RPMI7951 (cell line): ENCODE measurements at places on chromosomes 6 and 20.

GRCh38 chr6:36111526-36111925 is 18.8 kb upstream of the MAPK13 start:
- DNase-seq: no peak

DNA sequence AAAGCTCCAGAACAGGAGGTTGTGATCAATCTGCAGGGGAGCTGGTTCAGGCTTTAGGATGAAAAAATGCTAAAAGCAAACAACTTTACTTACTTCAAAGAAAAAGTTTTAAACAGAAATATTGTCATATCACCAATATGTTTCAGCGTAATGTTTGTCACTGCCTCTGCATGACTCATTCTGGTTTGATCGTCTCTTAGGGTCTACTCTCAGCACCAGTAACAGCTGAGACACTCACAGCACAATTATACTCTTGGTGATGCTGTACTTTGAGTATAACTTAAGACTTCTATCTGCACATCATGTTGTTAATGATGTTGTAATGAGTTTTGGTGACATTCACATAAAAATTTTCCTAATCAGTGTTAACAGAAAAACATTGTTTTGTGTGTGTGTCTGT is 665.4 kb downstream of the EPM2A start:
- DNase-seq: peak; percentile 29

- DNase-seq: no peak
Measured at GRCh38 chr20:32231245-32231644, 23.6 kb downstream of the POFUT1 start.

DNA sequence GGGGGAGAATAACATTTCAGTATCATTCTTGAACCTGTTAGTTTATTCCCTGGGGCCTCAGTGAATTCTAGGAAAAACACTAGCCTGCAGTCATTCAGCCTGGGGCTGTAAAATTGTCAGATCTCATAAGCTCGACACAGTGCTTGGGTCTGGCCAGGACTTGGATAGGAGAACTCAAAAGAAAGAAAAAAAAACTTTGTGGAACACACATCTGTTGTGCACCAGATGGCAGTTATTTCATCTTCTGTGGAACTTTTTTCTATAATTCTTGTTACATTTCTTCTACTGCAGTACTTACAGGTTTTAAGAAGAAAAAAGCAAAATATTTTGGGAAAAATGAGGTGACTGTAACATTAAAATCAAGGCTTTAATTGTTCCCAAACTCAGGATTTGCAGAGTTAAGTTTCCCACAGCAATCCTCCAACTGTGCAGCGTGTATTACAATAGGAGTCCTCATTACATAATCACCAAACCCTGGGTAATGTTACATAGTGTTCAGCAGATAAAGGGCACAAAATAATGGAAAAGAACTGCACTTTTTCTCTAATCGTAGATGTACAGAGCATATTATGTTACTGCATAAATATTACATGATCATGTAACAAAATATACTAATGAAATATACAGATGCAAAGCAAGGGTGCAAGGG is 531.1 kb upstream of the CITED2 start:
- DNase-seq: no peak

DNA sequence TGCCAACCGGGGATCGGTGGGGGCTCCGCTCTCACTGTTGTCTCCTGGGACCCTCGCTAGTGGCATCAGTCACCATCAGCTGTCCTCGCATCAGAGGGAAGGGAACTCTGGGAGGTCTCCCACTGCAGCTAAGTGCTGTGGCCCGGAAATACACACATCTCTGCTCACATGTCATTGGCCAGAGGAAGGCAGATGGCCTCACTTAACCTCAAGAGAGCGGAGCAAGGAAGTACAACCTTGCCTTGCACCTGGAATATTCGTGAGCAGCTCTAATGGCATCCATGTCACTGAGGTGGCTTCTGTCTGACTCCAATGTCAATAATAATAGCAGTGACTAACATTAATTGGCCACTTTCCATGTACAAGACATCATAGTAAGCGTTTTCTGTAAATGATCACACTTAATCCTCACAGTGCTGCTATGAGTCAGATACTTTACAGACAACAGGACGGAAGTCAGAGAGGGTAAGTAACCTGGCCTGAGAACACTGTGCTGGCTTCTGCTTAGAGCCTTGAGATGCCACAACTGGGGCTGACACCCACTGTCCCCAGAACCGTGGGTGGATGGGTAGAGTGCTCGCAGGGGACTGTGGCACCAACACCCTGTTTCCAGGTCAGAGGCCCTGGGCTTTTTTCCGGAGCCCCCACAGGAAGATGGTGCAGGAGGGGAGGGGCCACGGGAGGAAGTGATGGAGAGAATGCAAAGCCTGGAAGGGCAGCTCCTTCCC is 6.0 kb downstream of the LHFPL5 start:
- DNase-seq: peak; percentile 51

DNA sequence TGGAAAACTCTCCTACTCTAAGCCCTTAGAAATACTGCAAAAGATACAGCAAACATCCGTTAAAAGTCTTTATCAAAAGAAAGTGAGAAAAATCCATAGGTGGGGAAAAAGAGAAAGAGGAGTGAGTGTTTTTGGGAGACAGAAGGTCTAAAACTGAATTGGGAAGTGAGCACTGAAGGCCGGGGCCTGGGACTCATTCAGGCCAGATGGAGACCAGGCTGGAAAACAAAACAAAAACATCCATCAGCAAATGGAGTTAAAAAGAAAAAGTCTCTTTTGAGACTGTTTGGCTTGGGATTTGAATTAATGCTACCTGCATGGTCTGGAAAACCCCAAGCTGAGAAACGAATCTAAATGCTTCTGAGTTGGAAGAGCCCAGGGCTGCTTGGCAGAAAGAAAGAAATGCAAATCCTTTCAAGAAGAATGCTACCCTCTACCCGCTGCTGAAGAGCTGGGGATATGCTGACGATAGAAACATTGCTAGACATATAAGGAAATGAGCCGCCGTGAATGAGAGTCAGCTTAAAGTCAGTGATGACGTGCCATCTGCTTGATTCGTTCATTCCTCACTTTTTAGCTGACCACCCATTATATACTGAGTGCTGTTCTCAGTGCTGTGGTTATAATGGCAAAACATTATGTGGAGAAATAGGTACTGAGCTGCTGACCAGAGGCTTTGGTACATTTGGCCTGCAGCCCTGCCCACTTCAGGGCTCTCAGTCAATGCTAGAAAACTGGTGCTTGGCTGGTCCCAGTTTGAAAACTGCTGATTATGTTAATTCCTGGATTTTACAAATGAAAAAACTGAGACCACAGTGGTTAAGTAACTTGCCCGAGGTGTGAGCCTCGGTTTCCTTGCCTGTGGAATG is 28.0 kb upstream of the TULP4 start:
- no peak for DNase-seq

GRCh38 chr20:34569598-34569997 is 11.1 kb downstream of the MAP1LC3A start:
- no peak for DNase-seq

DNA sequence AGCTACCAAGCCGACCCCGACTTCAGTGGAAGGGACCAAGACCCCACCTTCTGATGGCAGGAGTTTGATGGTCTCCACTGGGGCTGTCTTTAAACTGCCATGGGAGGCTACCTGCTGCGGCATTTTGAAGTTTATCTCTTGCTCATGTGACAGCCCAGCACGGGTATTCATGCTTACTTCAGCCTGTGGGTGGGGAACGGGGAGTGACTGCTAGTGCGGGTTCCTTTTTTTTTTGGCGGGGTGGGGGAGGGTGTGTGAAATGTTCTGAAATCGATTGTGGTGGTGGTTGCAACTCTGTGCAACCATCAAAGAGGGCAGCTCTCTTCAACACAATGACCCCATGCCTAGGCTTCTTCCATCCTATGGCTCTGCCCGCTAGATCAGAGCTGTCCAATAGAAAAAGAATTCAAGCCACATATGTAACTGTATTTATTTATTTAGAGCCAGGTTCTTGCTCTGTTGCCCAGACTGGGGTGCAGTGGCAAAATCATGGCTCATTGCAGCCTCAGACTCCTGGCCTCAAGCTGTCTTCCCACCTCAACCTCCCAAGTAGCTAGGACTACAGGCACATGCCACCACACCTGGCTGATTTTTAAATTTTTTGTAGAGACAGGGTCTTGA is 53.7 kb downstream of the PPP1R16B start:
- no peak for DNase-seq

- DNase-seq: no peak
Measured at GRCh38 chr20:18666803-18667415, 79.1 kb downstream of the DTD1 start.

GRCh38 chr6:96420294-96420693 is 101.3 kb upstream of the UFL1 start:
- DNase-seq: no peak

- DNase-seq: no peak
Measured at GRCh38 chr20:36255445-36255844, 19.2 kb downstream of the AAR2 start.

- no peak for DNase-seq
Measured at GRCh38 chr20:11588875-11589274, 328.8 kb upstream of the BTBD3 start.

- no peak for DNase-seq
Measured at GRCh38 chr6:155628306-155628705, 172.7 kb upstream of the NOX3 start.

DNA sequence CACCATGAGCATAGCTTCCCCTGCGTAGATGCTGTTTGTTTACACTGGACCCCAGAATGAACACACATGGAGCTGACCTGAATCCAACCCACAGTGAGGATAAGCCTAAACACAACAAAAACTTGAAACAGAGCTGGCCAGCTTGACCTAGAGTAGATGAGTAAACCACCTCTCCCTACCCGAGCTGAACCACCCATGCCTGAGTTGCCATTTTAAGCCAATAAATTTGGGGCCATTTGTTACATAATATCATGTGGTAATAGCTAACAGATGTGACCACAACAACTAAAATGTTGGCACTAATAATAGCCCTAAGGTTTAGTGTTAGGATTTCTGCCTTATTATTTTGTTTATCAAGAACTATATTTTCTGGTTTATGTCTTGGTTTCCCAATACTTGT is 103.2 kb upstream of the GRIK2 start:
- DNase-seq: peak; percentile 1
